Cortex of kidney (tissue), 1 donor: ENCODE measurements at places on chromosomes 2 and 18.

- no peak for DNase-seq
Observed at GRCh38 chr18:42028247-42028832, 73.3 kb downstream of the PIK3C3 start.

- no peak for DNase-seq
Observed at GRCh38 chr18:69980509-69980908, 32.8 kb upstream of the CD226 start.

DNA sequence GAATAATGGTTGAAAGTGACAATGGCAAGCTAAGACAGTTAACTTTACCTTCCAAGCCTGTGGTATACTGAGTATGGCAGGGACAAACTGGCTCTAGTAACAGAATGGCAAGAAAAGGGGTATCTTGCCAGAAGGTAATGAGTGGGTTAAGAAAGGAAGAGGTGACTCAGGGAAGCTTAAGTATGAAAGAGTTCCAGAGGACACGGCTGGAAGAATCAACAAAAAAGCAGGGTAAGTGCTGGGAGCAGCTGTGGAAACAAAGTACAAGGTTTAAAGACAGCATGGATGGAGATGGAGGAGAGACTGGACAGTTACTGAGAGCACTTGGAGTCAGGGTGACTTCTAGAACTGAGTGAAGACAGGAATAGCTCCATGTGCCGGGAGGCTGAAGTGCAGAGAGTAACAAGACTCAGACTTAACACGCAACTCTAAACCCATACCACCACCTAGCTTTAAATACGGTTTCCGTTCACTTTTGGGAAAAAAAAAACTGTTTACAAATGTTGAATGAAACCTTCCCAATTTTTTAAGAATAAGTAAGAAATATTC, 69.0 kb downstream of the REV1 start:
- DNase-seq, result no peak

- DNase-seq, result no peak
Observed at GRCh38 chr18:31064130-31064529, 21.6 kb upstream of the DSC3 start.

- no peak for DNase-seq
Observed at GRCh38 chr2:120254178-120254577, 1.5 kb downstream of the RALB start.

DNA sequence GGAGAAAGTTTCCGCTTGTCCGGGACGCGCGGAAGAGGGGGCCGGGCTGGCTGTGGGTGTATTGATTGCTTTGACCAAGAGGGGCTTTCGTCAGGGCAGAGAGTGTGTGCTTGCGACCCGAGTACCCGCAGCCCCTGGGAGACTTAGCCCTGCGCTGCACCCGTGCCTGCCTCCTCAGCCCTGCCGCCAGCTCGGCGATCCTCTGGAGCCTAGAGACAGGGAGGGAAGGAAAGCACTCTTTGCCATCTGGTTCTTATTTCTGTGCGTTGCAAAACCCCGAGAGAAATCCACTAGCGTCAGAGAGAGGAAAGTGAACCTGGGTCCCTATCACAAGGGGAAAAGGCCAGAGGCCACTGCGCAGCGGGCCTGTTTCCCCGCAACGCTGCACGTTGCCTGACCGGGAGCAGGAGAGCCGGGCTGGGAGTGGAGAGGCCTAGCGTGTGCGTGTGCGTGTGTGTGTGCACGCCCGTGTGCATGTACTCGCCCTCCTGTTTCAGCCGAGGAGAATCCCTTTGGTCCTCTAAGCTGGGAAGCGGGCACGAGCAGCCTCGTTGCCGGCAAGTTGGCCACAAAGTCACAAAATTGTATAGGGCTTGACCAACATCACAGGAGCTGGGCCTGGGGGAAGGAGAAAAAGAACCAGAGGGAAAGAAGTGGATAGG, 1.7 kb downstream of the SIX3 start:
- DNase-seq, result no peak

DNA sequence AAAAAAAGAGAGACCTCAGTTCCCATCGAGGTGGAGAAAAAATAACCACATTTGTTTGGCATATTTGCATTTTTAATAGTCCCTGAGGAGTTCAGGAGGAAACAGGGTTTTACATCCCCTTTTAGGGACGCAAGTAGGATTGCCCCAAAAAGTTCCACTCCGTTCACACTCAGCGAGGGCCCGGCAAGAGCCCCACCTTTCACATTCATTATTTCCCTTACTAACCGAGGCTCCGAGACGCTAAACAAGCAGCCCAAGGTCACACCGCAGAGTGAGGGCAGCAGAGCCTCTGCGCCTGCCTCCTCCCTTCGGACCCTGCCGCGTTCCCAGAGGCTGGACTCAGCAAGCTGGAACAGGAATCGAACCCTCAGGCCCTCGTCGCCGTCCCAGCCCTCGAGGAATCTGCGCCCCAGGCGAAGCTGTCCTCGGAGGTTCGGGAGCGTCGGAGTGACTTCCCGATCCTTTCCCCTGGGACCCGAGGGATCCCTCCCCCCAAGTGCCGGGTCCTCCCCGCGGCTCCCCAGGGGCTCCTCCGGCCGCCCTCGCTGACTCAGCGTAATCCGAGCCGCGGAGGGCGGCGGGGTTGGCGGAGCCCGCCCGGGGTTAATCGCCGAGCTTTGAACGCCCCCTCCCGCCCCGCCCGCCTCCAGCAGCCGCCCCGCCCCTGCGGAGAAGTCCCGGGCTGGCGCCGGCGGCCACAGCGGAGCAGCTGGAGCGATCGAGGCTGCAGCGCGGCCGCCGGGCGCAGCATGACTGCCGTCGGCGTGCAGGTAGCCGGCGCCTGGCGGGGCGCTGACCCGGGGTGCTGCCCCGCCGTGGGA, at the start of gene TMEM37:
Gene TMEM37 (plus strand): TSS at position 700 of the 821 bp plus-strand sequence. CDS start 50 bp downstream, at position 750.
- peak; percentile 41 for DNase-seq

DNA sequence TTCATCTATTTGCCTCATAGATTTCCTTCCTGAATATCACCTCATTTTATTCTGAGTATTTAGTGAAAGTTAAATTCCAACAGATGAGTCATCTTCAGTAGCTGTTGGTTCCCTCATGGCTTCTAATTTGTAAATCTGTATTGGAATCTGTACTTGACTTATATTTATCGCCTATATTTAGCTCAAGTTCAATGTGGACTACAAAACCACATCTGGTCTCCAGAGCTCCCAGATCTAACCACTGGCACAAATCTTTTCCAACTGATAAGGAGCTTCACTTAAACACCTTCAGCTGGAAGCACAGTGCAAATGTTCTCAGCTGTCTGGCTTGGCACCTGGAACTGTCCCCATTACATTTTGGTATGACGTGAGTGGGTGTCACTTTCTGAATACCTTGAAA, 82.8 kb upstream of the DSEL start:
- DNase-seq, result no peak

- no peak for DNase-seq
Observed at GRCh38 chr2:9215680-9216079, 9.1 kb downstream of the ASAP2 start.

GRCh38 chr2:11343650-11344341, 640 bp downstream of the ROCK2 start:
- no peak for DNase-seq

DNA sequence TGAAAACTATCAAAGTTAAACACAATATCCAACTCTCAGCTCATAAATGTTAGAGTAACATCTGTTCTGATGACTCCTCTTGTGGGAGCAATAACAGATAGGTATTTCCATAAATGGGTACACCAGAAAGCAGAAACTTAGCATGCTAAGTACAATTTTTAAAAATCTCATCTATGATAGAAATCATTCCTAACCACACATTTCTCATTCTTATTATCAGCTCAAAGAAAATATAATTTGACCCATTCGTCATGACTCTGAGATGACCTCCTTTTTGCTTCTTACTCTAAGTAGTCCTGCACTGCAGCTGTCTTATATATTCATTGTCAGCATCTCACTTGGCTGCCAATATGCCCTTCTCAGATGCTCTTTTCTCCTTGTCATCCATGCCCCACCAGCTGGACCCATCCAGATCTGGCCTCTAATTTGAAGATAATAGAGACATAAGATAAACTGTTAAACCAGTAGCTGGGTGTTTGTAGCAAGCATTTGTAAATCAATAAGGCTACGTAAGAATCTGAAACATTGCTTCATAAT, 298.3 kb downstream of the KCNS3 start:
- DNase-seq, result no peak

DNA sequence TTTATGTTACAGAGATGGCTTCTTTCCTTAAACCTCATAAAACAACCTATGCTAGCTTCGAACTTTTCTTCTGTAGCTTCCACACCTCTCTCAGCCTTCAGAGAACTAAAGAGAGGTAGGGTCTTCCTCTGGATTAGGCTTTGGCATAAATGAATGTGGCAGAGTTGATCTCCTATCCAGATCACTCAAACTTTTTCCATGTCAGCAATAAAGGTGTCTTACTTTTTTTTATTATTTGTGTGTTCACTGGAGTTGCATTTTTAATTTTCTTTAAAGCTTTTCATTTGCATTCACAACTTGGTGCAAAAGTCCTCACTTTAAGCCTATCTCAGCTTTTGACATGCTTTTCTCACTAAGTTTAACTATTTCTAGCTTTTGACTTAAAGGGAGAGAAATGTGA, 66.0 kb downstream of the LANCL1 start:
- DNase-seq, result no peak

DNA sequence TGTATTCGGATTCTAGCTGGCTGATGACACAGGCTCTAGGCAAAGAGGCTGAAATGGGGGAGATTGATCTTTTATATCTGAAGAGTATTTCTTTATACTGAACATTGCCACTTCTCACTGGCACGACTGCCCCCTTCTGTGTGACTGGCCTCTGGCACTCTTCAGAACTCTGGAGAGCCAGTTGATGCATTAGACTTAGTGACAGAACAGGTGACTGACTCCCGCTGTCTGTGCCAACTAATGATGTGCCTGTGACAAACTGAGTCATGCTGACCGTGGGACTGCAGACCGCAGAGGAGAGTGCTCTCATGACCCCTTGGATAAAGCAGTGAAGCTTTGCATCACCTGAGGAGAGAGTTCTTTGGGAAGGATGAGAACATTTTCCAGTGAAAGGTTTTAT, 14.4 kb downstream of the MGAT5 start:
- DNase-seq, result no peak

DNA sequence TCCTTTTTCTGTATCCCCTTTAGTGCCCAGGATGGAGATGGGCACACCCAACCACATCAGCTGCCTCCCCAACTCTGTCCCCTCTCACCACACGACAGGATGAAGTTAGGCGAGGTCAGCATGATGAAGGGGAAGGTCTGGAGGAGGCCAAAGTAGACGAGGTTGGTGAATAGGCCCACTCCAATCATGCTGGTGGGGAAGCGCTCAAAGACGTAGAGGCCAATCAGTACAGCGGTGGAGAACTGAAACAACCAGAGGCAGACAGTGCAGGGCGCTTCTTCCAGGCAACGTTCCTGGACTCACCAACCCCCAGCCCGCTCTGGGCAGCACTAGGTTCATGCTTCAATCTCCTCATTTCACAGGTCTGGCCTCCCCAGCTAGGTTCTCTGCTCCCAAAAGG, 2.9 kb downstream of the TEX261 start:
- no peak for DNase-seq

DNA sequence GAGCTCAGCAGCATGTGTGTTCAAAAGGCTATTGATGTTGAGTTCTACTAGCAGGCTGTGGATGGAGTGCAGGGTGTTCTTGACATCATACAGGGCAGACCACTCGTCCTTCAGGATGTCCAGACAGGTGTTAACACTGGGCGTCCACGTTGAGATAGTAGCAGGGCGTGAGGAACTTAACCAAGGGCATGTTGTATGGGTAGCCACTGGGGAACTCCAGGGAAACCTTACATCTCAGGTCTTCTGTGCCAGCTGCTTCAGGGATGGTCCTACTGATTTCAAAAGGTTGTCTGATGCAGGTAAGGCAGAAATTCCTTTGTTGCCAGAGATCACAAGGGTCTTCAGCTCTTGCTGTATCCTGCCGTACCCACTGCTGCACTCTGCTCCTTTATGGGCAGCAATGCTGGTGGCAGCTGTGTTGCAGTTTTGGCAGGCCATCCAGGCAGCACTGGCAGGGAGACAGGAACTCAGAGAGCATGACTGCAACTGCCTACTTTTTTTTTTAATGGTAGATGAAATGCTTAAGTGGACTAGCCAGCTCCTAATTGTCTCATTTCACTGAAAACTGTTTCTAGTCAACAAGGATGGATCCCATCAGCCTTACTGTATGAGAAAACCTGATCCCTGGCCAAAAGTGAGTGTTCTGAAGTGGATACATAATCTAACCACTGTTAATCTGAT, 32.4 kb upstream of the RBBP8 start:
- no peak for DNase-seq

DNA sequence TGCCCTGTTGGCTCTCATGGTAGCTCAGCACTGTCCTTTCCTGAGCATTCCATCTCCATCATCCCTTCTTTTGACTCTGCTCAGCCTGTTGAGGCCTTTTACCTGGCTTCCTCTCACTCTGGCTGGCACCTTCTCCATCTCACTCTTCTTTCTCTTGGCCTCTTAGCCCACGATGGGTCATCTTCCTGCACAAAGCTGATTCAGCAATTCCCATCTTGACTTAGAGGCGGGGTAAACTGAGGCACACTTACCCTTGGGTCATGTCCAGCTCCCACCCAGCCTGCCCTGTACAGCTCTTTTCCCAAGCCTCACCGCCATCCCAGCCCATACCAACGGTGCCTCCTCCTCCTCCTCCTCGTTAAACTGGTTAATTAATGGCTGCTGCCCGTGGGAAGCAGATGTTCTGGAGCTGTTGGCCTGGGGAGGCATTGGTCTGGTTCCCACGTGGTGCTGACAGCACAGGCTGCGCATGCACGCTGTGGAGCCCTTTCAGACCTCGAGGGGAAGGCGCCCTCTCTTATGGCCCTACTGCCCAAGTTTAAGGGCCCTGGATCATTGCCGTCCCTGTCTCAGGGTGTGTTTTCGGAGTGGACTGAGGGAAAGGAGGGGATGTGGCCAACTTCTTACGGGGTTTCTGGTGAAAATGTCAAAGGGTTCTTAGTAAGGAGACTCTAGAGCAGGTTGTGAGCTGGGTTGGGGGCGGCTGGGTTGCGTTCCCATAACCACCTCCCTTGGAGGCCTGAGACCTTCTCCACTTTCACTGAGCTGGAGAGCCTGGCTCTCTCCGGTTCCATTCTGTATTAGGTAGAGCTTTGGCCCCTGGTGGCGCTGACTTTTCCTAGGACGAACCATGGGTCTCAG, 10.9 kb downstream of the WNT10A start:
- no peak for DNase-seq

DNA sequence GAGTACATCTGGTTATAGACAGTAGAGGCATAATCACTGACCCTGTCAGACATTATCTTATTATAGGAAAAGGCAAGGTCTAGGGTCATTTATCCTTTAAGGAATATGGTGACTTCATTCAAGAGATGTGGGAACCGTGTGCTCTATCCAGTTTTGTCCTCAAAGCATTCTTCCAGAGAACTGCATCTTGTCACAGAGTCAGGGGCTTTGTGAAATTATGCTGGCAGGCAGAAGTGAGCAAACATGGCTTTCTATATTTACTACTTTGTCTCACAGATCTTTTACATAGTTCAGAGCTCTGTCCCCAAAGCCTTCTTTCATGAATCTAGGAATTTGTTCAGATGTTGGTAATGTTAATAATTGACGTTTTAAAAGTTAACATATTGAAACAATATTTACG, 177.4 kb downstream of the ASXL3 start:
- no peak for DNase-seq

- no peak for DNase-seq
Observed at GRCh38 chr2:215750763-215751162, 262.6 kb downstream of the MREG start.
